ENCODE measurements at places on chromosomes 5 and 9.

DNA sequence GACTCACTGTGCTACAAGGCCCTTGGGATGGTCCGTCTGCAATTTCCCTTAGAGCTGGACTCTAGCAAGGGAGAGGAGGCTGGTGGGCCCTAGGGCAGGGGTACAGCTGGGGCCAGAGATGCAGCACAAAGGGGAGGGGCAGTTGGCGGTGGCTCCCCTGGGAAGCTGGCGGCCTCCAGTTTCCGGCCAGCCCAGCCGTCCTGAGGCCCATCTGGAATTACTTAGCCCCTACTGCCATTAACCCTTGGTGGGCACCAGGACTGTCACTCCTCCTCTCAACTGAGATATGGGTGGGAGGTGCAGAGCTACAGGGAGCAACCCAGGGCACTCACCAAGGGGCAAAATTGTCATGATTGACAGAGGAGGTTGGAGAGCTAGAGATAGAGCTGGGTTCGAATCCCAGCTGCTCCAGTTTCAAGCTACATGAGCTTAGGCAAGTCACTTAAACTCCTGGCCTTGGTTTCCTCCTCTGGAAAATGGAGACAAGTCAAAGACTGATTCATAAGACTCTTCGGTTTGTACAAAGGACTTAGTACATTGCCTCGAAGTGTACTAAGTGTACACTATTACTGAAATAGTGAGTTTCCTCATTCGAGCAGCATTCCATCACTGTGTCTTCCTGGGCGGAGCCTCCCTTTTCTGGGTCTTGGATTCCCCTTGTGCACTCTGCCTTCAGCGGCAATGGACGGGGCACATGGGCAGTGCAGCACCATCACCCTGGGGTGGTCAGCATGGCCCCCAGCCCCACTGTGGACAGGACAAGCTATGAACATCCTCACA, 2.7 kb upstream of the PDGFRB start:
- DNase-seq = no peak

DNA sequence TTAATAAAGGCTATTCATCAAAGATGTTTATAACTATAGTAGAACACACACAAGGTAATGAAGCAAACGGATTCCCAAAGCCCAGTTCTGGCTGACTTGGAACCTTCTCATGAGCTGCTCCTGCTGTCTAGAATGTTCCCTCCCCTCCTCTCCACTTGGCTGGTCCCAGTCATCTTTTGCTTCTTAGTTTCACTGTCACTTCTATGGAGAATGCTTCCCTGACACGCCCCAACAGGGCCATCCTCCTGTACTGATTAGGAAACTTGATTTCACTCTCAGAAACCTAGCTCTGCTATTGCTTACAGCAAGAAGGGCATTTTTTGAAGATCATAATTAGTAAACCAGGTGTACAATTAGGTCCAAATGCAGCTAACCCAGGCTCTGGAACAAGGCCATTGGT, 3.2 kb upstream of the RAPGEF1 start:
- no peak for DNase-seq

DNA sequence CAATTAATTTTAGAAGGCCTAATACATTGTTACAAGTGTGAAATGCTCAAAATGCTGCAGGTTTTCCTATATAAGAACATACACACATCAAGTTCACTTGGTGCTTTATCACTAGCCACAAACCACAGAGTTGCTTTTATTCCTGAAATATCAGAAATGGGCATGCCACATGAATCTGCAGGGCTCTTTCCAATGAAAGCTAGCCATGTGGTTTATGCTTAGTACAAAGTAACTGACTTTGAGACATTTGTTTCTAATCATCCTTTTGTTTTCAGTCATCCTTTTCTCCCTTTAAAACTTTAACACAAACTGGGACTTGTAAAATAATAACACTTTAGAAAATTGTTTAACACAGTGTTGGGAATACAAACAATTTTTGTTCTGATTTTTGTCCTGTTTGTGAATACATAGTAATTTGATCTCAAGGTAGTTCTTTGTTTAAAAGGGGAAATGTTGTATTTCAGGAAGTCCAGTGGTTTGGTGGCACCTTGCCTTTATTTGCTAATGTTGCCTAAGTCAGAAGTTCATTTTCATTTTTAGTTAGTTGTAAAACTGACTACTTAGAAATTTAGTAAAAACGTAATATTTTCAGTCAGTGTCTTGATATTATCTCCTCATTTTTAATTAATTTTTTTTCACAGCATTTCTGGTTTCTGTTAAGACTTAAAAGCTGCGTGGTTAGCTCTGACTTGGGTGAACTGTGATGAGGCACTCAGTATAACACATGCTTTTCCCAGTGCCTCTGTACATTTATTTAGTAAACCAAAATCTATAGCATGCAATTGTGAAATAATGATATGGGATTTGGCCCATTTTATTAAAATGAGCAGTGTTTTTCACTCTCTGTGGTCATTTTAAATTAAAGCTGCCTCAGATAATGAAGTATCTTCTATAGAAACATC, 18.6 kb downstream of the PRDM6 start:
- DNase-seq = no peak

- no peak for DNase-seq
Measured at GRCh38 chr9:129849901-129850300, 14.6 kb downstream of the USP20 start.

- DNase-seq = no peak
Measured at GRCh38 chr5:161851691-161852299, 3.9 kb downstream of the GABRA1 start.

DNA sequence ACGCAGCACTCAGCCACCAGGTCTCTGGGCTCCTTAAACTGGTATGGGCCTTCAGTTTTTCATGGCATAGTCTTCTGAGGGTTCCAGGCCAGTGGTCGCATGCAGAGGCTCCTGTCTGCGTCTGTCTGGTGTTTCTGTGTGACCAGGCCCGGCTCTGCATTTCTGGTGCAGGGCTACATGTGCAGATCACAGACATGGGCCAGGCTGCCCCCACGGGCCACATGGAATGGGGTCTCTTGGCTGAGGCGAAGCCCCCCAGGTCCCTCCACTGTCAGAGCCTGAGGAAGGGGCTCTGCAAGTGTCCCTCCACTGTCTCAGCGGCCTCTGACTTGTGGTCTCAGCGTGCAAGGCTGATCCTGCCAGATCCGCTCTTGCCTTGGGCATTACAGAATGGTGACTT, 15.6 kb upstream of the CARD19 start:
- no peak for DNase-seq

- DNase-seq = no peak
Measured at GRCh38 chr9:69120380-69121154, 53.5 kb upstream of the TJP2 start.

GRCh38 chr5:61023131-61023530, 78.1 kb downstream of the NDUFAF2 start:
- DNase-seq = no peak

GRCh38 chr9:14132775-14133174, 181.2 kb downstream of the NFIB start:
- DNase-seq = no peak

DNA sequence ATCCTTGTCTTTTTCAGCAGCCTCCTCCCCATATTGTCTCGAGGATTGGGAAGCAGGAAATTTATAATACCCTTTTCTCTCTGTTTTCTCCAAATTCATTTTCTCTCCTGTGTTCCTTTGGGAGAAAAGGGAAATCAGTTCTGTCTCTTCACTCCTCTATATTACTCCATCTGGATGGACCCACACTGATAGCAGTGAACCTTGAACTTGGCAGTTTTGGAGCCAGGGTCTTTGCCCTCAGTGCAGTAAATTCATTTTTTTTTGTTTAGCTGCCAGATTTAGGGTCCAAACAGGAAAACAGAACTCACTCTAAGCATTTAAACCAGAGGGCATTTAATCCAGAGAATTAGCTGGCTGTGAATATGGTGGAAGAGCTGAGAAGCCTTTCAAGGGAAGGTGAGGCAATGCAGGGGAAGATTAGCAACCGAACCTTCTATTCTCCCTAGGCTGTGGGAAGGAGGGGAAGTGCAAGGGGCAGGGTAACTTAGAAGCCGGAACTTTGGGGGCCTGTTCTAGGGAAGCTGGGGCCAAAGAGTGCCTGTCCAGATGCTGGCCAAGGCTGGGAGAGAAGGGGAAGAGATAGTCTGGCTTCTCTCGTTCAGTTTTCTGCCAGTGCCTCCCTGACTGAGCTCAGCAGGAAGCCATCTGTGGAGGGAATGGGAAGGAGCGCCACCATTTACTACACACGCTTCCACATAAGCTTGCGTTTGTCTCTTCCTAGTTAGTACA, 16.3 kb upstream of the NPR2 start:
- DNase-seq = no peak

DNA sequence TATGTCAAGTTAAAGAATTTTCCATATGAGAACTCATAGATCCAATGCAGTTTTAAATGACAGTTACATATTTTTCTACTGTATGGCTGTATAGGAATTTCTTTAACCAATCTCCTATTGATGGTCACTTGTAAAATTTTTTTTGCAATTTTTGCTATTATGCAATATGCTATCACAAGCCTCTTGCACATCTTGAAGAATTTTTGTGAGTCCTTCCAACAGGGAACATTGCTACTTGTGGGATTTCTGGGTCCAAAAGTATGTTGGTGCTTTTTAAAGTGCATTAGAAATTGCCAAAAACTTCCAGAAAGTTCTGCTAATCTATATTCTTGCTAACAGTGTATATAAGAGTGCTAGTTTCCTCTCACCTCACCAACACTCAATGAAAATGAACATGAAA, 65.1 kb downstream of the NPR3 start:
- no peak for DNase-seq

DNA sequence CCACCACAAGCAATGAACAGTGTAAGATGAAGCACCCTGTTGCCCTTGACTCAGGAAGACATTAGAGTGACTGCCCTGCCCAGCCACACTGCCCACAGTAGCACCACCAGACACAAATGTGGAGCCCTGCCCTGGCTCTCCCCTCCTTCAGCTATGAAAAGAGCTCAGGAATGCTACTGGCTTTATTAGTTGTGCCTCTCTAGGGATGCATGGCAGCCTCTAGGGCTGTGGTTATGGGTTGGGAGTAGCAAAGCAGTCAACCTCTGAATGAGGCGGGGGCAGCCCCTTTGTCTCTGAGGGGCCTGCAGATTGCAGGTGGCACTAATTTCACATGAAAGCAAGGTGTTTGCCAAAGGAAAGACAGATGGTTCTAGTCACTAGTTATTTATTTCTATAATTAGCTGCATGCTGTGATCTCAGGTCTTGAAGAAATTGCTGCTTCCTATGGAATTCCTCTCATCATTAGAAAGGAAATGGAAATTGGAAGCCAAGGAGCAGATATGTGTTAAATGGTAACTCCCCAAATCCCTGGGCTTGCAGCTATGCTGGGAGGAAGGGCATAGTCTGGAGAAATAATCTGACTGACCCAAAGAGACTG, 259.4 kb downstream of the TLR4 start:
- no peak for DNase-seq

- DNase-seq = no peak
Measured at GRCh38 chr9:123248630-123249029, 19.8 kb downstream of the STRBP start.

DNA sequence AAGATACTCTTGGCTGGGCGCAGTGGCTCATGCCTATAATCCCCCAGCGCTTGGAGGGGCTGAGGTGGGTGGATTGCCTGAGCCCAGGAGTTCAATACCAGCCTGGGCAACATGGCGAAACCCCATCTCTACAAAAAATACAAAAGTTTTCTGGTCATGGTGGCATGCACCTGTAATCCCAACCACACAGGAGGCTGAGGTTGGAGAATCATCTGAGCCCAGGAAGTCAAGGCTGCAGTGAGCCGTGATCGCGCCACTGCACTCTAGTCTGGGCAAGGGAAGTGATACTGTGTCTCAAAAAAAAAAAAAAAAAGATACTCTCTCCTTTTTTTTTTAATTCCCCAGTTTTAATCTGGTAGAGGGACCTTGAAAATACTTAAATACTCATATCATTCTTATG, 15.0 kb downstream of the ANKRD33B start:
- DNase-seq = no peak

DNA sequence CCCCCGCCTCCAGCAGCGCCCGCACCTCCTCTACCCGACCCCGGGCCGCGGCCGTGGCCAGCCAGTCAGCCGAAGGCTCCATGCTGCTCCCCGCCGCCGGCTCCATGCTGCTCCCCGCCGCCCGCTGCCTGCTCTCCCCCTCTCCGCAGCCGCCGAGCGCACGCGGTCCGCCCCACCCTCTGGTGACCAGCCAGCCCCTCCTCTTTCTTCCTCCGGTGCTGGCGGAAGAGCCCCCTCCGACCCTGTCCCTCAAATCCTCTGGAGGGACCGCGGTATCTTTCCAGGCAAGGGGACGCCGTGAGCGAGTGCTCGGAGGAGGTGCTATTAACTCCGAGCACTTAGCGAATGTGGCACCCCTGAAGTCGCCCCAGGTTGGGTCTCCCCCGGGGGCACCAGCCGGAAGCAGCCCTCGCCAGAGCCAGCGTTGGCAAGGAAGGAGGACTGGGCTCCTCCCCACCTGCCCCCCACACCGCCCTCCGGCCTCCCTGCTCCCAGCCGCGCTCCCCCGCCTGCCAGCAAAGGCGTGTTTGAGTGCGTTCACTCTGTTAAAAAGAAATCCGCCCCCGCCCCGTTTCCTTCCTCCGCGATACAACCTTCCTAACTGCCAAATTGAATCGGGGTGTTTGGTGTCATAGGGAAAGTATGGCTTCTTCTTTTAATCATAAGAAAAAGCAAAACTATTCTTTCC, 19.3 kb downstream of the CDKN2A start:
- DNase-seq = no peak

GRCh38 chr5:1467341-1468246, 22.4 kb upstream of the SLC6A3 start:
- no peak for DNase-seq

- DNase-seq = no peak
Measured at GRCh38 chr5:37272511-37272910, 23.3 kb upstream of the CPLANE1 start.

All from activated CD8-positive, alpha-beta memory T cell treated with anti-CD3 and anti-CD28 coated beads for 1 hour (primary cell).